ENCODE measurements at places on chromosomes 11 and 22.

DNA sequence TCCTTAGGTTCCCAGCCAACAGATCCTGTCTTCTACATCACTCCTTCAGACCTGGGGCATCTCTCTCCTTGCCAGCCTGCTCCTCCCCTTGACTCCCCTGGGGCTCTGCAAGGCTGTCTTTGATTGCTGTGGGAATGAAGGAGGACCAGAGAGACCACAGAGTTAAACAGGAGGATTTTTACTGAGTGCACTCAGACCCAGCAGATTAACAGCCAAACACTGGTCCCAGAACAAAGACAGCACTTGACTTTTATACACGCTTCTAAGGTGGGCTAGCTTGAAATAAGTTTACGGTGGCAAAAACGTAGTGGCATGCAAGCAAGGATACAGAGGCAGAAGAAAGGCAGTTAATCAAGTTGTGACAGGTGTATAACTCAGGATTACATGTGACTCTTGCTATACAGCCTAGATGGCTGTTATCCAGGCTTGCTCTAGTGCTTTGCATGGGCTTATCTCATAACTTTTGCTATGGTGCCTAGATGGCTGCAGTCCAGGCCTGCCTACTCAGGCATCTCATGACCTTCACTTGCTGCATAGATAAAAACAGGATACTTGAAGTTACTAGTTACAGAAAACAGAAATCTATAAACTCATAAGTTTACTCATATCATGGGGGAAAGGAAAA lies 22.0 kb upstream of the GLYATL1 start:
- no peak overlapping the region for H3K27ac ChIP-seq
- H3K4me3 ChIP-seq, result no peak overlapping the region
- H3K4me1 ChIP-seq, result no peaks in the 10 kb centered on the region
- no peaks in the 10 kb centered on the region for H3K36me3 ChIP-seq
- H3K27me3 ChIP-seq, result peaks cover 16% of the 10 kb centered on the region

- H3K4me3 ChIP-seq, result no peak overlapping the region
- H3K27ac ChIP-seq, result no peak overlapping the region
- H3K4me1 ChIP-seq, result peaks cover 11% of the 10 kb centered on the region
- H3K27me3 ChIP-seq, result no peaks in the 10 kb centered on the region
- no peaks in the 10 kb centered on the region for H3K36me3 ChIP-seq
These were observed 24.0 kb upstream of the SMIM38 start for GRCh38 chr11:69131644-69132300.

DNA sequence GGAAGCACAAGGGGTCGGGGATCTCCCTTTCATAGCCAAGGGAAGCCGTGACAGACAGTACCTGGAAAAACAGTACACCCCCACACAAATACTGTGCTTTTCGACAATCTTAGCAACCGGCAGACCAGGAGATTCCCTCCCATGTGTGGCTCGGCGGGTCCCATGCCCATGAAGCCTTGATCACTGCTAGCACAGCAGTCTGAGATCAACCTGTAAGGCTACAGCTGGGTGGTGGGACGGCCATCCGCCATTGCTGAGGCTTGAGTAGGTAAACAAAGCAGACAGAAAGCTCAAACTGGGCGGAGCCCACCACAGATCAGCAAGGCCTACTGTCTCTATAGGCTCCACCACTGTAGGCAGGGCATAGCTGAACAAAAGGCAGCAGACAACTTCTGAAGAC lies 180.2 kb upstream of the SOX6 start:
- H3K4me3 ChIP-seq, result no peak overlapping the region
- H3K36me3 ChIP-seq, result no peaks in the 10 kb centered on the region
- no peak for ATAC-seq

GRCh38 chr22:30226192-30226832 lies 20.2 kb downstream of the LIF start:
- no peak for ATAC-seq
- H3K36me3 ChIP-seq, result no peaks in the 10 kb centered on the region
- peaks cover 33% of the 10 kb centered on the region for H3K4me1 ChIP-seq
- H3K27me3 ChIP-seq, result no peaks in the 10 kb centered on the region

- H3K27ac ChIP-seq, result no peak overlapping the region
- H3K4me1 ChIP-seq, result no peaks in the 10 kb centered on the region
- H3K36me3 ChIP-seq, result no peaks in the 10 kb centered on the region
- peaks cover 3% of the 10 kb centered on the region for H3K27me3 ChIP-seq
These were observed 61.5 kb downstream of the MYEOV start for GRCh38 chr11:69355346-69355940.

- no peak overlapping the region for H3K27ac ChIP-seq
- no peaks in the 10 kb centered on the region for H3K36me3 ChIP-seq
- no peaks in the 10 kb centered on the region for H3K4me1 ChIP-seq
- no peaks in the 10 kb centered on the region for H3K27me3 ChIP-seq
- H3K4me3 ChIP-seq, result no peak overlapping the region
These were observed 745.8 kb upstream of the ANO5 start for GRCh38 chr11:21446939-21447590.

- no peak for ATAC-seq
- H3K27me3 ChIP-seq, result no peaks in the 10 kb centered on the region
- H3K4me3 ChIP-seq, result no peak overlapping the region
- no peak overlapping the region for H3K27ac ChIP-seq
These were observed 2.8 kb downstream of the HRAS start for GRCh38 chr11:532527-532985.

- peaks cover 23% of the 10 kb centered on the region for H3K27me3 ChIP-seq
- H3K4me1 ChIP-seq, result peaks cover 9% of the 10 kb centered on the region
- no peak overlapping the region for H3K27ac ChIP-seq
- no peaks in the 10 kb centered on the region for H3K36me3 ChIP-seq
These were observed 104.3 kb downstream of the APIP start for GRCh38 chr11:34811858-34812257.

GRCh38 chr11:44728491-44728910 lies 1.7 kb downstream of the TSPAN18 start:
- H3K36me3 ChIP-seq, result no peaks in the 10 kb centered on the region
- H3K27ac ChIP-seq, result peak overlapping the region; percentile 55
- H3K27me3 ChIP-seq, result no peaks in the 10 kb centered on the region

GRCh38 chr11:62694455-62695167 lies 5.3 kb upstream of the LRRN4CL start:
- no peaks in the 10 kb centered on the region for H3K27me3 ChIP-seq
- H3K36me3 ChIP-seq, result peaks cover 51% of the 10 kb centered on the region
- no peak overlapping the region for H3K4me3 ChIP-seq
- ATAC-seq, result peak; percentile 91
- peaks cover 5% of the 10 kb centered on the region for H3K4me1 ChIP-seq
- peak overlapping the region; percentile 9 for H3K27ac ChIP-seq

DNA sequence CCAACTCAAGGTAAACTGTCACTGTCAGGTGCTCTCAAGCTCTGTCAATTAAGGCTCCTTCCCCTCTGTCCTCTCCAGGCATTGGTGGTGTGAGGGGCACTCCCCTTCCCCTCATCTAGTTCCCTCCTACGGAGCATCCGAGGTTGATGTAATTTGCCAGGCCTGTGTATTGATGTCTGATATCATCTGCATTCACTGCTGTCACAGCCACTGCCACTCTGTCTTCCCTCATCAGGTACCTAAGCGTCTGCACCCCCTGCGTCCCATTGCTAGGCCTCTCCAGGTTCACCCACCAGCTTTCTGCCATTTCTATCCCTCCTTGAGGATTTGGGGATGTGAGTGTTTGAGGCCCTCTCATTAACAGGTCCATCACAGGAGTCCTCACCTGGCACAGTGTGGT lies 50.0 kb upstream of the SYT13 start:
- no peak for ATAC-seq
- peaks cover 13% of the 10 kb centered on the region for H3K4me1 ChIP-seq
- H3K36me3 ChIP-seq, result no peaks in the 10 kb centered on the region

DNA sequence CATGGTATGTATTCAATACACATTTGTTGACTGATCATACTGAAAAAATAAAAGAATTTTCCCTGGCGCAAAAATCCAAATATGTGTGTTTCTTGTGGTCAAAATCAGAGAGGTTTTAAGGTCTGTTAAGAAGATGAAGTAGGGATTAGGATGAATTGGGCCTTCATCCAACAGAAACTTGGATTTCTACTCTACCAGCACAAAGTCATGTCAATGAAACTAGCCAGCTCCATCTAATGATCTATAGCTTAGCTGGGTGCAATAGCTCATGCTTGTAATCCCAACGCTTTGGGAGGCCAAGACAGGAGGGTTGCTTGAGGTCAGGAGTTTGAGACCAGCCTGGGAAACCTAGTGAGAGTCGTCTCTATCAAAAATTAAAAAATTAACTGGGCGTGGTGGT lies 65.5 kb downstream of the USP35 start:
- no peaks in the 10 kb centered on the region for H3K4me1 ChIP-seq
- no peak for ATAC-seq
- H3K27me3 ChIP-seq, result no peaks in the 10 kb centered on the region
- no peak overlapping the region for H3K27ac ChIP-seq
- no peaks in the 10 kb centered on the region for H3K36me3 ChIP-seq
- no peak overlapping the region for H3K4me3 ChIP-seq

- H3K36me3 ChIP-seq, result peaks cover 40% of the 10 kb centered on the region
- peaks cover 12% of the 10 kb centered on the region for H3K4me1 ChIP-seq
- H3K27me3 ChIP-seq, result no peaks in the 10 kb centered on the region
- no peak for ATAC-seq
- H3K27ac ChIP-seq, result peak overlapping the region; percentile 43
These were observed 19.6 kb upstream of the PISD start for GRCh38 chr22:31681349-31682345.

- H3K4me1 ChIP-seq, result no peaks in the 10 kb centered on the region
- H3K4me3 ChIP-seq, result no peak overlapping the region
- no peak for ATAC-seq
- H3K27me3 ChIP-seq, result no peaks in the 10 kb centered on the region
These were observed 74.5 kb upstream of the LUZP2 start for GRCh38 chr11:24422376-24422775.

GRCh38 chr11:76615950-76616349 lies 54.6 kb downstream of the LRRC32 start:
- H3K27ac ChIP-seq, result no peak overlapping the region
- no peak for ATAC-seq
- H3K27me3 ChIP-seq, result peaks cover 3% of the 10 kb centered on the region
- no peak overlapping the region for H3K4me3 ChIP-seq

- ATAC-seq, result no peak
- H3K27ac ChIP-seq, result no peak overlapping the region
- no peaks in the 10 kb centered on the region for H3K36me3 ChIP-seq
- peaks cover 2% of the 10 kb centered on the region for H3K27me3 ChIP-seq
These were observed 94.8 kb downstream of the TENM4 start for GRCh38 chr11:79346021-79346420.

GRCh38 chr11:120712014-120712413 lies 200.5 kb downstream of the GRIK4 start:
- no peak for ATAC-seq
- no peak overlapping the region for H3K4me3 ChIP-seq
- no peaks in the 10 kb centered on the region for H3K36me3 ChIP-seq
- H3K27me3 ChIP-seq, result peaks cover 19% of the 10 kb centered on the region

- H3K27me3 ChIP-seq, result no peaks in the 10 kb centered on the region
- H3K27ac ChIP-seq, result no peak overlapping the region
- no peaks in the 10 kb centered on the region for H3K36me3 ChIP-seq
- H3K4me3 ChIP-seq, result no peak overlapping the region
These were observed 28.0 kb upstream of the GNB1L start for GRCh38 chr22:19882446-19883381.

GRCh38 chr11:124875401-124875800 lies 10.2 kb downstream of the ROBO3 start:
- H3K27me3 ChIP-seq, result peaks cover 29% of the 10 kb centered on the region
- H3K36me3 ChIP-seq, result no peaks in the 10 kb centered on the region
- H3K4me3 ChIP-seq, result peak overlapping the region; percentile 80

GRCh38 chr11:86802601-86803051 lies 2.3 kb downstream of the PRSS23 start:
- H3K4me3 ChIP-seq, result peak overlapping the region; percentile 11
- no peaks in the 10 kb centered on the region for H3K36me3 ChIP-seq
- H3K27ac ChIP-seq, result no peak overlapping the region
- peaks cover 19% of the 10 kb centered on the region for H3K4me1 ChIP-seq

GRCh38 chr11:120139316-120140069 lies 1.6 kb upstream of the TRIM29 start:
- H3K4me3 ChIP-seq, result no peak overlapping the region
- H3K27me3 ChIP-seq, result peaks cover 18% of the 10 kb centered on the region
- no peak overlapping the region for H3K27ac ChIP-seq
- no peaks in the 10 kb centered on the region for H3K4me1 ChIP-seq
- no peaks in the 10 kb centered on the region for H3K36me3 ChIP-seq

DNA sequence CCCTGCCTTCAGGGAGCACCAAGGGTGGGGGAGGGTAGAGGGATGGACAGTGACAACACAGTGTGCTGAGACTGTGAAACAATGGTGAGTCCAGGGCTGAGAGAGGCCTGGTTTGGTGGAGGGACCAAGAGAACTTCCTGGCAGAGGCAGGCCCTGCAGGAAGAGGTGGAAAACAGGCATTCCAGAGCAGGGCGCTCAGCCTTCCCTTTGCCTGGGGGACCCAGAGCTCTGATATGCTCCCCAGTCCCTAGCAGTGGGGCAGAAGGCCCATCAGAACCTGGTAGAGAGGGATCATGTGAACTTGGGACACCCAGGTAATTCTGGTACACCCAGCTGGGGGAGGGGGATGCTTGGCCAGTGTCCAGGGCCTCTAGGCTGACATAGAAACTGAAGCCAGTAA lies 17.2 kb upstream of the UVRAG start:
- H3K4me1 ChIP-seq, result peaks cover 5% of the 10 kb centered on the region
- no peaks in the 10 kb centered on the region for H3K27me3 ChIP-seq
- no peaks in the 10 kb centered on the region for H3K36me3 ChIP-seq
- no peak overlapping the region for H3K4me3 ChIP-seq
- no peak overlapping the region for H3K27ac ChIP-seq

DNA sequence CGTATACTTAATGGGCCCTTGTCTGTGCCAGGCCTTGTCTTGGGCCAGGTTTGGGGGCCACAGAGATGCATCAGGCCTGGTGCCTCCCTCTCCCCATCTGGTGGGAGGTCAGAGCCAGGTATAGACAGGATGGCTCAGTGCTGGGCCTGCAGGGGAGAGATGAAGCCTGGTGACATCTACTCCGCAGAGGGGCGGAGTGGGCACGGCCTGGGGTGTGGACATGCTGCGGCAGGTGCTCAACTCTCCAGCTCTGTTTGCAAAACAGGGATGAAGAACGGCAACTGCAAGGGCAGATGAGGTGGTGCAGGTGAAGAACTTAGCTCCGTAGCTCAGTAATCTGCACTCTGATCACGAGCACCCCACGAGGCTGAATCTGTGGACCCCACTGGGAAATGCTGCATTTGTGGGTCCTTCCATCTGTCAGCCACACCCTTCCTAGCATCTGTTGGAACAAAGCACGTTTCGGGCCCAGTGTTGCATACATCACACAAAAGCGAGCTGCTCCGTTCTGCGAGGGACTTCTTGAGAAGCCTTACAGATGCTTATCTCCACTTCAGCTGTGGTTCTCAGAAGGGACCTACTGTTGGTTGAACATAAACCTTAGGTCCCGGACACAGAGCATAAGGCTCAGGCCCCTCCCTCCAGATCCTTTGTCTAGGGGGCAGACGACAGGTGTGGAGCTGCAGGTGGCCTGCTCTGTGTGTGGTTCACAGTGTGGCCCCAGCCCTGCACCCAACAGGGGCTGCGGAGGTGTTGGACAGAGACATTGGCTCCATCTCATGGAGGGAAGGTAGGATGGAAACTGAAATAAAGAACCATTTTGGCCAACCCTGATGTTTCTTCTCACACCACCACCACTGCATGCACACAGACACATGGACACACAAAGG lies 78.3 kb downstream of the LRRC32 start:
- no peaks in the 10 kb centered on the region for H3K27me3 ChIP-seq
- peaks cover 23% of the 10 kb centered on the region for H3K4me1 ChIP-seq
- no peak for ATAC-seq
- H3K27ac ChIP-seq, result no peak overlapping the region

GRCh38 chr11:78941226-78941851 lies 366.7 kb upstream of the NARS2 start:
- no peak for ATAC-seq
- H3K4me3 ChIP-seq, result no peak overlapping the region
- H3K36me3 ChIP-seq, result no peaks in the 10 kb centered on the region
- H3K4me1 ChIP-seq, result no peaks in the 10 kb centered on the region
- H3K27ac ChIP-seq, result no peak overlapping the region

- peaks cover 10% of the 10 kb centered on the region for H3K4me1 ChIP-seq
- H3K27ac ChIP-seq, result no peak overlapping the region
- ATAC-seq, result no peak
- peaks cover 12% of the 10 kb centered on the region for H3K27me3 ChIP-seq
- no peaks in the 10 kb centered on the region for H3K36me3 ChIP-seq
- H3K4me3 ChIP-seq, result peak overlapping the region; percentile 90
These were observed 1.4 kb upstream of the YAP1 start for GRCh38 chr11:102108734-102109440.

Measured in activated T-helper 17 cell treated with anti-CD3 and anti-CD28 coated beads, Interleukin-2, amount 50 U/mL, for 72 hours (primary cell).